ENCODE measurements at places on chromosomes 5 and 9.

GRCh38 chr9:17088566-17088965 is 46.3 kb upstream of the CNTLN start:
- no peak for DNase-seq

DNA sequence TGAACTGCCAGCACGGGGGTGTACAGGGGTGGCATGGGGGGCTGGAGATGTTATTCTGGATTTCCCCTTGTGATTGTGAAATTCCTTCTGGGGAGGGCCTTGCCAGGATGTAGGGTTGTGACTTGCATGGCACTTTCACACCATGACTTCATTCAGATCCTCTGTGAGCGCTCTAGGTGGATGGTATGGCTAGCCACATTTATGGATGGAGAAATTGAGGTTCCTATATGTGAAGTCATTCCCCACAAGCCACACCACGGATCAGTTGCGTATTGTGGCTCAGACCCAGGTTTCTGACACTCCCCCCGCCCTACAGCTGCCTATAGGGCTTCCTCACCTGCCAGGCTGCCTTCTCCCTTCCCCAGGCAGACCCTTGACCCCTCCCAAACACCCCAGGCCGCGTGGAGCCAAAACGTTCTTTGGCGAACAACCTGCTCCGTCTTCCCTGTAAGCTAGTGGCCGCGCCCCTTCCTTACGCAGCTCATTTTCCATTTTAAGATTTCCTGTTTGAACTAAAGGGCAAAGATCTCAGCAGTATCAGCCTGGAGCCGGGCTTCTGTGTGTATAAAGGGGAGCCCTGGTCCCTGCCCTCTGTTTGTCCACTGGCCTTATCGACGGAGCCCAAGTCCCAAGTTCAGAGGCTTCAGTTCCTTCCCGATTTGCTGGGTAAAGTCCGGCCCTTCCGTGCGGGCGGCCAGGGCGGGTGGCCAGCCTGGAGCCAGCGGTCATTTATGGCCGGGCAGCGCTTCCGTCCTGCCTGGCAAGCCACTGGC is 97.8 kb upstream of the KLF4 start:
- DNase-seq, result no peak

GRCh38 chr5:171601266-171601881 is 181.9 kb downstream of the FGF18 start:
- DNase-seq, result no peak

DNA sequence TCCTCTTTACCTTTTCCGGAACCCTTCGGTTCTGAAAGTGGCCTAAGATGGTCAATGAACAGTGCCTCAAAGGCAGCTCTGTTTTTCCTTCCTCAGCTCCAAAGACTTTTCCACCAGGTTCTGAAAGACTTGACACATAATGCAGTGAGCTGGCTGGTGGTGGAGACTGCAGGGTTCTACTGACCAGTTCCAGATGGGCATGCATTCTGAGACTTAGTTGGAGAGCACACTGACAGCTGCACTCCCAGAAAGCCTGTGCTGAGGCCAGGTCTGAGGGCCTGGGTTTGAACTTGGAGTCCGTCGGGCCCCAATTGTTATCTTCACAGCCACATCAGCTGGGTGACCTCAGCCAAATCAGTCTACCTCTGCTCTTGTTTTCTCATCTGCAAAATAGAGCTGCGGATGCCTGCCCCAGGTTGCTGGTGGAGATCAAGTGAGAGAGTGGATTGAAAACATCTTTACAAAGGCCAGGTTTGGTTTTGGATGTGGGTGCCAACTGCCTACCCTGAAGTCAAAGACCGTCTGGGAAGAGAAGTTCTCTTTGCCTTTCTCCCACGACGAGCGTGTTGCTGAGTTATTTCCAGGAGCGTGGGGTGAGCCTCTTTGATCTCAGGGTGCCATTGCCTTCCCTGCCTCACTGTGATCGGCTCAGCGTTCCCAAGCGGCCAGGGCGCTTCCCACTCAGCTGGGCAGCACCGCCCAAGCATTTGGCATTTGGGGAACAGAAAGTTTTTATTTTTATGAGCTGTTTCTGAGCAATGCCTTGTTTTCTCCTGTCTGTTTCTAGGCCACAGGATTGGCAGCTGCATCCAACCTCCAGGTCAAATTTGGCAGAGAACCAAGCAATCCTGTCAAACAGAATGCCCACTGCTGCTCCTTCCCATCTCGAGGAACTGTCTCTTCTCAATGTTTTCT is 54.9 kb downstream of the RAD23B start:
- no peak for DNase-seq

- DNase-seq, result no peak
Measured at GRCh38 chr9:2676466-2676865, 40.8 kb upstream of the KCNV2 start.
